NCI-H1092 (cell line): ENCODE measurements at places on chromosomes 12 and 14.

- no peak for DNase-seq
These were observed 63.3 kb upstream of the ABCD2 start for GRCh38 chr12:39682689-39683477.

GRCh38 chr14:89340200-89341181 is 76.5 kb downstream of the FOXN3 start:
- DNase-seq = no peak

DNA sequence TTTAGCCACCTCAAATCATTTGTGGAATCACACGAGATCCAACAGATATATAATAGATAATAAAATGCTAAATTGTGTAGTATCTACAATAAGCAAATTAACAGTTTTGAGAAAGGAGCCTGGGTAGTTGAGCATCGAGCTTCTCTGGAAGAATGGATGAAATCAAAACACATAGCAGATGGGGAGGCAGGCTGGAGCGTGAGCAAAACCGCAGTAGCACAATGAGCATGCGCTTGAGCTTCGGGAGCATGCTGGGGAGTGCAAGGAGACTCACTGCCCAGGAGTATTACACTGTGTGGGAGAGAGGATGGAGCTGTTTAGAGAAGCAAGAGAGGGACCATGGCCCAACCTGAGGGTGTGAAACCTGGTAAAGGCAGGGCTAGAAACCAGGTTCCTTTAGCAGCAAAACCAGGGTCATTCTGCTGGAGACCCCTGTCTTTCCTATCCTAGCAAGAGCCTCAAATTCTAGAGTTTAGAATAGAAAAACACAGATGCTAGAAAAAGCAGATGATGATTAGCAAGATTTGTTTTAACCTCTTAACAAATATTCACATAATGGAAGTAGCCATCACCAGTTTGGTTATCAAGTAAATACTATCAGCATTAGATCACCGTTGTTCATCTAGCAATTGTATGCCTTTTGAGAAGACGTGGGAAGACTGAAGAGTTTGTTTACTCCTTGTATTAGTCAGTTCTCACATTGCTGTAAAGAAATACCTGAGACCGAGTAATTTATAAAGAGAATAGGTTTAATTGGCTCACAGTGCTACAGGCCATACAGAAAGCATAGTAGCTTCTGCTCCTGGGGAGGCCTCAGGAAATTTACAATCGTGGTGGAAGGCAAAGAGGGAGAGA is 484.8 kb downstream of the EGLN3 start:
- no peak for DNase-seq

GRCh38 chr14:99182548-99183250 is 89.3 kb downstream of the BCL11B start:
- no peak for DNase-seq

- DNase-seq = no peak
These were observed 33.8 kb downstream of the STK38L start for GRCh38 chr12:27277846-27278260.

DNA sequence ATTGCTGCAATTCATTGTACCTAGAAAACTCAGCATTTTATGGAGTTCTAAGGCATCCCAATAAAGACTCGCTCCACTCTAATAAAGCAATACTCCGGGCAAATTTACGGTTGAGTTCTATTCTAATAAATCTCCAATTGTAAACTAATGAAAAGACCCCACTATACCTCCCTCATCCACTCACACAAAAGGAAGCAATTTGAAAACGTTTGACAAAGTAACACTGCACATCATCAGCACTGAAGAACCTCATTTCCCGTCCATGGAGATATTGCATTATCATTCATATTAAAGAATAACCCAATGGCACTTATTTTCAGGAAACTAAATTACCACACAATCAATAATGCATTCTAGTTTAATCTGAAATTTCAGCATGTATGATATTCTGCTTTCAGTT is 111.0 kb upstream of the LMO3 start:
- no peak for DNase-seq

- no peak for DNase-seq
These were observed 53.8 kb upstream of the CCDC196 start for GRCh38 chr14:66432334-66432733.

DNA sequence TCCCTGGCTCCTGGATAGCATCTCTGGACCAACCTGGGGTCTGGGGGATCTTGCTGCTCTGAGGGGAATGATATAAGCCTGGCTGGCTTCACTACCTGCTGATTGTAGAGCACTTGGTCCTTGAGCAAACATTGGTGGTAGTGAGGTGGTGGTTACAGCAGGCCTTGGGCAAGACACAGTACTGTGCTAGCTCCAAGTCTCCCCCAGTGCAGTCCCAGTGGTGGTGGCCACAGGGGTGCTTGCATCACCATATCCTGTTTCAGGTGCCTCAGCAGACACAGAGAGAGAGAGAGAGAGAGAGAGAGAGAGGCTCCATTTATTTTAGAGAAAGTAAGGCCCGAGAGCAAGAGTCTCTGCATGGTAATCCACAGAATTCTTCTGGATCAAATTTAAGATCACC is 186.3 kb downstream of the MYRFL start:
- DNase-seq = no peak

GRCh38 chr14:59427653-59428580 is 37.3 kb downstream of the GPR135 start:
- DNase-seq = no peak

GRCh38 chr14:95808371-95808770 is 68.3 kb upstream of the TUNAR start:
- DNase-seq = no peak

- no peak for DNase-seq
These were observed 228.4 kb upstream of the NPAS3 start for GRCh38 chr14:32710231-32710671.

DNA sequence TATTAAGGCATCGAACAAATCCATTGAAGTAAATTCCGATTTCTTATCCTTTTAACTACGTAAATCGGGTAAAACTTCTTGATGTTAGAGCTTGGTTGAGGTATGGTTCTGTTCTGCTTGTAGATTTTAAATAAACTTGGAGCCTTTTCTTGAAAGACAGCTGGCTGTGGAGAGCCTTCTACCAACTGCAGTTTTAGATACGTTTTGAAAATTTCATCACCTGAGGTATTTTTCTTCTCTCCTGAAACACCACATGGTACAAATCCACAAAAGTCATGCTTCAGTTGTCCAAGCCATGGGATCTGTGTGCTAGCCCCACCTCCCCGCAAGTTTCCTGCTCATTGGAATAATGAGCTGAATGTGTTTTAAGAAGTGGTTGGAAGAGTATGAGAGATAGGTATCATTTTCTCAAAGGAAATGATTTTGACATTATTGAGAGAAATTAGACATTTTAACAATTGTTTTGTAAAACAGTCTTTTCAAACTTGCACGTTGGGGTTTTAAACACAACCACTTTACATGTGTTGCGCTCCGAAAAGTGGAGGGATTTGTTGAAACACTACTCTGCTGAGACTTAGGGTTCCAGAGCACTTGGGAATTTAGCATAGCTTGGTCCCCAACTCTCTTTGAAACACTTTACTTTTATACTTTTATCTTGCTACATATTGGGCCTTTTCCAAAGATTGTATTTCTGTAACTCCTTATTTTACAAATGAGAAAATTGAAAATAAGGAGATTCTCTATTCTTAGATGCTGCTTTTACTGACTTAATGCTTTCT is 1.4 kb downstream of the PPM1A start:
- DNase-seq = no peak

DNA sequence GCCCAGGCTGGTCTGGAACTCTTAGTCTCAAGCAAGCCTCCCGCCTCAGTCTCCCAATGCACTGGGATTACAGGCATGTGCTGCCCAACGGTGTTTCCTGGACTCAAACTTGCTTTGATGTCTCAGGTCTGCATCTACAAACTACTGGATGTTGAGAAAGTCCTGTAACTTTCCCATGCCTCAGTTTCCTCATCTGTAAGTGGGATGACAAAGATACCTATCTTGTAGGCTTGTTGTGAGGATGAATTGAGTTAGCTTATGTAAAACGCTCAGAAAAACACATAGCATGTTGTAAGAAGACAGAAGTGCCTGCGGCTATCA is 63.6 kb upstream of the NUDT4 start:
- DNase-seq = no peak

GRCh38 chr14:25412998-25413397 is 363.1 kb upstream of the STXBP6 start:
- DNase-seq = no peak

DNA sequence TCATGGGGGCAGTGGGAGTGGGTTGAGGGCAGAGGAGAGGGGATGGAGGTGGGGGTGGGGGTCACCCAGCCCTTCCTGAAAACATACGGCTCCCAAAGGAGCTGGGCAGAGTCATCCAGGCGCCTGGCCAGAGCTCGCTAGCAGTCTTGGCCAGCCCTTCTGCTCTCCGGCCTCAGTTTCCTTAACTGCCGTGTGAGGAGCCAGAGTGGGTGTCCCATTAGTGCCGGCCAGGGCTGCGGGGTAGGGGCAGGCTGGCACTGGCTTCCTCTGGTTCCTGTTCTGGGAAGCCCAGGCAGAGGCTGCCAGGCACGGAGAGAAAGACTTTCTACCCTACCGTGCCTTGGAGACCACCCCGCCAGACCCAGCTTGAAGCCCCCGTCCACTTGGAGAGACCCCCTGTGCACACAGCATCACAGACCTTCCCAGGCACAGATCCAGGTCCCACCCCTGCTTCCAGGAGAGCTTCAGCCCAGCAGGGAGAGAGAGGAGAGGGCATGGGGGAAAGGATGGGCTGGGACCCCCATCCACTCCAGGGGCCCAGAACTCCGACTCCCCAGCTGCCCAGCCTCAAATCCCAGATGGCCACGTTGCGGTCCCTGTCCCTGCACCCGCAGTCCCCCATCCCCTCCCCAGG is 93.3 kb downstream of the RFLNA start:
- DNase-seq = no peak

GRCh38 chr14:85883966-85884365 is 354.0 kb downstream of the FLRT2 start:
- DNase-seq = no peak

- DNase-seq = no peak
These were observed 15.8 kb upstream of the CPNE8 start for GRCh38 chr12:38921025-38921677.

DNA sequence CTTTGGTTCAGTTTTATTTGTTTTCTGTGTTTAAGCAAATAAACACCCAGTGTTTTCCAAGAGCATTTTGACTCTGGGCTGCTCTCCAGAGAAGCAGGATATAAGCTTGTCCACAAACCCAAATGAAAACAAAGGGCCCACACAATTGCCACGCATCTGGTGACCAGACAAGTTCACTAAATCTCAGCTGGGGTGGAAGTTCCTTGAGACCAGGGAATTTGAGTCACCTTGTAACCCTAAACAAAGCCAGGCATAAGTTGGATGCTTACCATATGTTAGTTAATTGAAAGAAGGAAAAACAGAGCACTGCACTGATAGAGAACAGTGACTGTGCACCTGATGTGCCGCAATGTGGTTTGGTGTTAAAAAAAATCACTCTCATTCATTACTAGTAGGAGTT is 1.6 kb upstream of the TXNRD1 start:
- no peak for DNase-seq
